ENCODE measurements at places on chromosomes 16 and 17. TPM values are rescaled to one million over a fixed set of nuclear protein-coding genes. Genes with fewer than 3 reads are reported as not detected.

LAT gene
- 1.2 TPM for total RNA-seq

IRX6 gene
- not detected for total RNA-seq

AANAT gene
- total RNA-seq: not detected

VTN gene
- total RNA-seq: not detected

SPNS2 gene
- 0.39 TPM for total RNA-seq

FBXW10 gene
- 0.20 TPM for total RNA-seq

CX3CL1 gene
- not detected for total RNA-seq

FNDC8 gene
- not detected for total RNA-seq

SDR42E2 gene
- total RNA-seq: under 0.01 TPM

SECTM1 gene
- total RNA-seq: 60.3 TPM

SLC2A4 gene
- total RNA-seq: not detected

TMEM100 gene
- 9.9 TPM for total RNA-seq

PRSS36 gene
- total RNA-seq: 0.37 TPM

ATP2C2 gene
- total RNA-seq: not detected

ZNF267 gene
- 14.1 TPM for total RNA-seq

RAB37 gene
- total RNA-seq: 0.20 TPM

NAGS gene
- 41.4 TPM for total RNA-seq

EVPLL gene
- not detected for total RNA-seq

CHD3 gene
- 58.1 TPM for total RNA-seq

APOBR gene
- not detected for total RNA-seq

EPOP gene
- 2.6 TPM for total RNA-seq

ALOXE3 gene
- not detected for total RNA-seq

UBALD2 gene
- total RNA-seq: 7.2 TPM

ABCA10 gene
- total RNA-seq: 1.5 TPM
